ENCODE measurements at places on chromosomes 3 and 15.
A peak's percentile ranks its signal among the peaks of the same experiment; 100 is the strongest.

GRCh38 chr3:1513662-1514061 lies 420.8 kb downstream of the CNTN6 start:
- DNase-seq: no peak

DNA sequence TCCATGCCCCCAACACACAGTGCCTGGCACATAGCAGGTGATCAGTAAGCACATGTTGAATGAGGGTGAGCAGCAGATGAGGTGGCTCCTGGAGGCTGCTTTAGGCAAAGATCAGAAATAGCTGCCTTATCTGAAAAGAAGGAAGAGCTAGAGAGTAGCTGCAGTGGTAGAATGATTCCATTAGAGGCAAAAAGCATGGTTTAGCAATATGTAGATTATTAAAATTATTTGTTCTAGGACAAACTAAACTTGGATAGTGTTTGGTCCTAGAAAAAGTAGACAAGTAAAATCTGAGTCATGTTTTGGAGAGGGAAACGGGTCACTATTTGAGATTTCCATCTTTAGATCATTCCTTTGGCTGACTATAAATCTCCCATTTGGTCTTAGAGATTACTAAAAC lies 32.1 kb downstream of the KIF7 start:
- DNase-seq: no peak

- DNase-seq: peak; percentile 30
These were observed 153.4 kb downstream of the ERC2 start for GRCh38 chr3:56314842-56315241.

DNA sequence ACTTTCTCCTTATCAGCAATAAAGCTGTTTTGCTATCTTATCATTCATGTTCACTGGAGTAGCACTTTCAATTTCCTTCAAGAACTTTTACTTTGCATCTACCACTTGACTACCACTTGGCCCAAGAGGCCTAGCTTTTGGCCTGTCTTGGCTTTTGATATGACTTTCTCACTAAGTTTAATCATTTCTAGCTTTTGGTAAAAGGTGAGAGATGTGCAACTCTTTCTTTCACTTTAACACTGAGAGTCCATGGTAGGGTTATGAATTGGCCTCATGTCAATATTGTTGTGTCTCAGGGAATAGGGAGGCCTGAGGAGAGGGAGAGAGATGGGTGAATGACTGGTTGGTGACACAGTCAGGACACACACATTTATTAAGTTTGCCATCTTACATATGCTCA lies 31.0 kb upstream of the FAM3D start:
- DNase-seq: no peak

Data from heart left ventricle (tissue), 16 donors.